Adipocyte (in vitro differentiated cells): ENCODE measurements at places on chromosomes 1 and 21.

DNA sequence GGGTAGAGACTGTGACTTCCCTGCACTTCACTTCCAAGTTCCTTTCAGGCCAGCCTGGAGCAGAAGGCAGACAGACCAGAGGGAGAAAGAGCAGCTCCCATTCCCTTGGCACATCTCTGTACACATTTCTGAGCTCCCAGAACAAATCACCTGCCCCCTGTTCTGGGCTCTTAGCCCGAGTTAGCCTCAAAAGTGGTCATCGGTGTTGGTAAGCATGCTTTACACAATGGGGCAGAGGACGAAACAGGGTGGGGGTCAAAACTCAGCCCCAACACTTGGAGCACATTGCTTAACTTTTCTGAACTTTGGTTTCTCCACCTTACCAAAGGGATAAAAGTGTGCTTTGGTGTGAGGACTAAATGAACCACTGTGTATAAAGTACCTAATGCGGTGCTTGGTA, 98.7 kb downstream of the DAB1 start:
- DNase-seq, result no peak

DNA sequence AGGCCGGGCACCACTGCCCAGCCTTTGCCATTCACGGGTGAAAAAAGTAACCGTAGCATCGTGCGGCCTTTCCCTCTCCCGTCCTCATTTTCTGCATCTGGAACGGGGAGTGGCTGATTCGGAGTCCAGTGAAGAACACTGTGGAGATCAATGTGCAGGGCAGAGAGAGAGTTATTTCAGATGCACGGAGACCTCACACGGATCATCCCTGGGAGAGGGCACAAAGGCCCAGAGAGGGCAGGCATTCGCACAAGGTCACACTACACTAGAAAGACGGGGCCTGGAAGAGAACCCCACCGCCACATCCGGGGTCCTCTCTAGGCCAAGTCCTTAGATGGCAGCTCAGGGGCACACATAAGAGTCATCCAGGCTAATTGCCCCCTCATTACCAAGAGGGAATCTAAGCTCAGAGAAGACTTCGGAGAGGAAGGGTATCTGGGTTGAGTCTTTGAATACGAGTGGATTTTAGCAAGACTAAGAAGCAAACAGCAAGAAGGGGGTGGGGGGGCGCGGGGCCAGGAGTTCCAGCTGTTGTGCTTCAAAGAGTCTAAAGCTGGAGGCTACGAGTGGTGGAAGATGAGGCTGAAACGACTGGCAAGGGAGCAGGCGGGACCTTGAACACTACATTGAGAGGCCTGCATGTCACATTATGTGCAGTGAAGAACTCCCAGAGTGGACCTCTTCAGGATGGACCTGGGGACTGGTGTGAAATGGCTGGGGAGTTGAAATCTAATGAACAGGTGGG, 857 bp downstream of the GPX7 start:
- no peak for DNase-seq

- no peak for DNase-seq
These were observed 54.0 kb upstream of the POU2F1 start for GRCh38 chr1:167166690-167167075.

DNA sequence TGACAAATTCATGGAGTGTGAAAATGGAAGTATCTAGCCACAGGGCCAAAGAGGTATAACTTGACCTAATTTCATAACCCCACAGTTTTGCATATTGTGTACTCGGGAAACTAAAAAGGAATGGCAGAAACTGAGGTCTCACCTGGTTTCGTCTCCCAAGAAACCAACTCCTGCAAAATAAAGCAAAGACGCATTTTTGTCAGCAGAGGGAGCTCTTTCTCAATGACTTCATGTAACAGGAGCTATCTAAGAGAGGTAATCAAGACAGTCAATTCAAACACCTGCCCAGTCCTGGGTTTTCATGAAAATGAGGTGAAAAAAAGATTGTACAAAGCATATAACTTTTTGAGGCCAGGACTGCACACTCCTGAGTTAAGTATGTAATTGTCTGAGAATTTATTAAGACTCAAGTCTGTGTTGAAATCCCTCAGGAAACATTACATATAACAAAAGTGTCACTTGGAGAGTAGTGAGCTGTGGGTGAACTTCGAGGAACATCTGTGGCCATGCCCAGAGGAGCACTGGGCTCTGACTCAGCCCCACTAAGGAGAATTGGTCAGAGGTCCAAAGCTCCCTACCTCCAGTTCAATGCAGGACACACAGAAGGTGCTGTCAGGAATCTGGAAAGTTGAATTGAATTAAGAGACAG, 17.6 kb downstream of the FCRL4 start:
- DNase-seq, result peak; percentile 73

- no peak for DNase-seq
These were observed 25.6 kb upstream of the CCDC181 start for GRCh38 chr1:169452921-169453320.

DNA sequence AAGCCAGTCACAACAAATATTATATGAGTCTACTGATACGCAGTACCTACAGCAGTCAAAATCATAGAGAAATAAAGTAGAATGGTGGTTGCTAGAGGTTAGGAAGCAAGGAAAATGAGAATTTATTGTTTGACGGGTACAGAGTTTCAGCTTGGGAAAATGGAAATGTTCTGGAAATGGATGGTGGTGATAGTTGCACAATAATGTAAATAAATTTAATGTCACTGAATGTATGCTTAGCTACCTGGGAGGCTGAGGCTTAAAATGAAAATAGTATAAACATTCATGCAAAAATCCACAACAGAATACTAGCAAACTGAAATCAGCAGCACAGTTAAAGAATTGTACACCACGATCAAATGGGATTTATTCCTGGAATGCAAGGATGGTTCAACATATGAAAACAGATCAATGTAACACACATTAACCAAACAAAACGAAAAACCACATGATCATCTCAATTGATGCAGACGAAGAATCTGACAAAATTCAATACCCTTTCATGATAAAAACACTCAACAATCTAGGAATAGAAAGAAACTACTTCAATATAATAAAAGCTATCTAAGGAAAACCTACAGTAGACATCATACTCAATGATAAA, 10.7 kb downstream of the TUT4 start:
- DNase-seq, result no peak

GRCh38 chr1:72636631-72637030, 354.3 kb upstream of the NEGR1 start:
- DNase-seq, result no peak

- no peak for DNase-seq
These were observed 1637.8 kb downstream of the PLA2G4A start for GRCh38 chr1:188466539-188466938.

GRCh38 chr21:25513810-25514209, 93.5 kb downstream of the MRPL39 start:
- no peak for DNase-seq

DNA sequence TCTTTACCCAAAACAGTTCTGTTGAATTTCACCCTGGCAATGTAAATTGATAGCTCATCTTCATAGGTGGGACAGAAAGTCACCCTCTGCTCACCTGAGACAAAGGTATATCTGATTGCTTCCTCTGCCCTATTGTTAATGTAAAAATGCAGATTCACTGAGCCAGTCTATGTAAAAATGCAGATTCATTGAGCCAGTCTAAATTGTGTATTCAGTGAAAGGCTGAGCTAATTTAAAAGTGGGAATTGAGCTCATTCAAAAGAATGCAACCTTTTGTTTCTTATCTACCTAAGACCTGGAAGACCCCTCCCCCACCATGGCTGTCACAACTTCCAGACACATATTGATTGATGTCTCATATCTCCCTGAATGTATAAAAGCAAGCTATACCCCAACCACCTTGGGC, 4.8 kb upstream of the MYSM1 start:
- DNase-seq, result no peak

DNA sequence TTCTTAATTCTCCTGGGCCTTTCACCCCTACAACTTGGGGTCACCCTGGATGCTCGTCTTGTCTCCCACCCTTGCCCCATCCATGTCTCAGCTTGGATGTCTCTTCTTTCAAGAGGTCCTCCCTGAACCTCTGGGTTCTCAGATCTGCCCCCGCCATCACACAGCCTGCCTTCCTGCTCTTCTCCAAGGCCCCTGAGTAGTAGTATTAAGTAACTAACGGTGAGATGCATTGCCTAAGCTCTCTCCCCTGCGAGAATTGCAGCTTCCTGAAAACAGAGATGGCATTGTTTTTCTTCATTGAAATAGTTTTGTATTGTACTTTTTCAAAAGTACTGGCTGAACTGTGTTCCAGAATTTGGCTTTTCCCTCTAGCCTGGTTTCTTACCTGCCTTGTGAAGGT, 16.0 kb downstream of the MIIP start:
- DNase-seq, result no peak

DNA sequence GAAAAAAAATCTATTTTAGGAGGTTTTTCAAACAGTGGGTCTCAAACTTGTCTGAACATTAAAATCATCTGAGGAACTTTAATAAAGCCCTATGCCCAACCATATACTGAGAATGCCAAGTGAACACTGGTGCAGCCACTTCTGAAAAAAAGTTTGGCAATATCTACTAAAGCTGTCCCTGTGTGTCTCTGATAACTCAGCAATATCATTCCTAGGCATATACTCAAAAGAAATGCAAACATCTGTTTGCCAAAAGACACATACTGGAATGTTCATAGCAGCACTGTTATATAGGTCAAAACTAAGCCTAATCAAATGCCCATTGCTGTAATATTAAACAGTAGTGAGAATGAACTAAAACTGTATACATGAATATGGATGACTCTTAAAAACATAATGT, 74.2 kb upstream of the RGS4 start:
- peak; percentile 59 for DNase-seq

DNA sequence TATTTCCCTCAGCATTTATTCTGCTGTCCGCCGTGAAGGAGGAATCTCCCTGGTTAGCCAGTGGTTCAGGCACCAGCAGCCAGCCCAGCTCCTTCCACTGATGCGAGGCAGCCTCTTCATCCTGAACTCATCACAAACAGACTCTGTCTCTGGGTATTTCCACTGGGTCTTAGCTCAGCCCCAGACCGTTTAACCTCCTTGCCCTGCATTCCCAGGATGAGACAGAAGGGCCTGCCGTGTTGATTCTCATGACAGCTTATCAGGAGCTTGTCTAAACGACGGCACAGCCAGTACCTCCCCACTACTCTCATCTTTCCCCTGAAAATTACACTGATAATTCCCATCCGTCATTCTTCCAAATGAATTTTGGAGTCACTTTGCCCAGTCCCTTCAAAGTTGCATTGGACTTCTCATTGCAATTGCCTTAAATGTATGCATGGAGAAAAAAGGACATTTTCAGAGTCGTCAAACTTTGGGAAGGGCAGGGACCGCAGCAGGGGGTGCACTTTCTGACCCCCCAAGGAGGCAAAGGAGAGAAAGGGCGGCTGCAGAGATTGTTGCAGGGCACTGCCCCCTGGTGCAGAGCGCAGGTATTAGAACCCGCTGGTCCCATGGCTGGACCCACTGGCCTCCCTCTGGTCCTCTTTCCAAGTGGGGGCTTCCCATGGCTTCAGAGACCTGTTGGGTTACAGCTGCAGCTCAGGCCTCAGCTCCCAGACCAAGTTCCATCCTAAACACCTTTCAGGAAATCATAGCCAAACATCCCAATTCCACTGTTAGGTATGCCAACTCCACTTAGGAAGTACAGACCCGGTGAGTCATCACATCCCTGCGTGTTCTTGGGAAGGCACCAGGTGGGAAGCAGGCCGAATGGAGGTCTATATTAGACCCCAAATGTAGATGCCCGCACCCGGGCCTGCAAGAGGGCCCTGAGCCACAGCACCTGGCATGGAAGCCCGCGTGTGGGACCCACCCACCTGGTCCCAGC, 3.7 kb upstream of the MEGF6 start:
- DNase-seq, result peak; percentile 28

GRCh38 chr1:30264672-30265025, 458.7 kb downstream of the MATN1 start:
- DNase-seq, result no peak

GRCh38 chr1:66313429-66313828, 220.5 kb upstream of the SGIP1 start:
- no peak for DNase-seq

DNA sequence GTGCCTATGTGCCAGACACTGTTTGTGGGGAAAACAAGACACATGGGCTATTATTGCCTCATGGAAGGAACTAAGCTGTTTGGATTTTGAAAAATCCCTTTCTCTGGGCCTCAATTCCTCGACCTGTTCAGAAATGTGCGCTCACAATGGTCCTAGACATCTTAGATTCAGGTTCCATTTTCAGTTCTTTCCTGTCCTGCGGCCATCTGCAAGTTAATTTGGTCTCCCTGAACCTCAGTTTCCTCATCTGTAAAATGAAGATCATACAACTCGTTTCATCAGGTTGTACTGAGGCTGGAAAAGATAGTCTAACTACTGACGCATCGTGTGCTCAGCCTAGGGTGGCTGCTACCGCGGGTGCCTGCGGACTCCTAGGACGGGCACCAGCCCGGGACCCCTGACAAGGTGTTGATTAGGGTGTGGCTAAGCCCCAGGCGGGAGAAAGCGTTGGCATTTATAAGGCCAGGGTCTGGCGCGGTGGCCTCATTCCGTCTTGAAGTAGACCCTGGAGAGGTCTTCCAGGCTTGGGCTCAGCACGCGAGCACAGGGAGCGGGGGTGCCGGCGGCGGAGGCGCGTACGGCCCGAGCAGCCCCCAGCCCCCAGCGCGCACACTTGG, 493 bp upstream of the ELOA start:
- peak; percentile 44 for DNase-seq

- DNase-seq, result no peak
These were observed 7.8 kb downstream of the F11R start for GRCh38 chr1:161013131-161013487.

DNA sequence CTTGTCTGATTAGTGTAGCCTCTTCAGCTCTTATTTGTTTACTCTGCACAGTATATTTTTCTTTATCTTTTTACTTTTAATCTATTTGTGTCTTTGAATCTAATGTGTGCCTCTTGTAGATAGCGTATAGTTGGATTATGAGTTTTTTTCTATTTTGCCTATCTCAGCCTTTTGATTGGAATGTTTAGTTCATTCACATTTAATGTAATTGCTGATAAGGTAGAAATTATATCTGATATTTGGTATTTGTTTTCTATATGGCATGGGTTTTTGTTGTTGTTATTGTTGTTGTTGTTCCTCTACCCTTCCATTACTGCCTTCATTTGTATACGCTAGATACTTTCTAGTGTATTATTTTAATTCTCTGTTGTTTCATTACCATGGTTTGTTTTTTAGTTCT, 131.7 kb upstream of the GRIK3 start:
- DNase-seq, result no peak

DNA sequence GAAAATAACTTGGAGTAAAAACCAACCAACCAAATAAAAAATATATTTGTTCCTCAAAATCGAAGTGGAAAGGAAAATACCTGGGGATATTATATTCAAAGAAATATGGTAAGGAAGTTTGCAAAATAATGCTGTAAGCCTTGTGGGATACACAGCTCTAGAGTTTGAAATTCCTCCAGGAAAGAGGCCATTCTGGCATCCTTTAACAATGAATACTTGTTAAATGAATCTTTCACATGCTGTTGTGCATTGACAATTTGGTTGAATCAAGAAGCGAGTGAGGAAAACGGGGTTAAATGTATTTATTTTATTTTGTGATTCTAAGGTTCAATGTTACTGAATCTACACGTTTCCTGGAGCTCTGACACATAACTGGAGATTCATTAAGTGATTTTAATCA, 30.5 kb upstream of the NTNG1 start:
- peak; percentile 36 for DNase-seq
